Thymus (tissue), 14 donors: ENCODE measurements at places on chromosomes 2 and 18.

GRCh38 chr18:23093772-23094171, 41.5 kb upstream of the CABLES1 start:
- DNase-seq: no peak

- no peak for DNase-seq
Observed at GRCh38 chr2:145284551-145284950, 764.6 kb upstream of the ZEB2 start.

DNA sequence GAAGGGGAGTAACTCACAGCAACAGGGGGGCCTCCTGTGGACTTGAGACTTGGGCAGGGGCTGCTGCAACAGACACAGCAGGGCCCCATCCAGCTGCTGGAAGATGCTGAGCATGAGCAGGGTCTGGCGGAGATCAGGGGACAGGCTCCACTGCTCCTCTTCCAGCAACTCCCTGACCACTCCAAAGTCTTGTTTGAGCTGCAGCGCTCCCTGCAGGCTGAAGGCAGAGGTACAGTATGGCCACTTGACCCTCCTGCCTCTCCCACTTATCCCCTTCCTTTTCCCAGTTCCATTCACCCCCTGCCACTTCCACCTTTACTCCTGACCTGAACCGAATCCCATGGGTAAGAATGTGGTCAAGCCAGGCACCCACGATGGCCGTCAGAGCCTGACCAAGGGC, 2.4 kb upstream of the MRPL53 start:
- no peak for DNase-seq

- no peak for DNase-seq
Observed at GRCh38 chr2:234003972-234004617, 46.4 kb upstream of the SPP2 start.

- no peak for DNase-seq
Observed at GRCh38 chr2:42268528-42269151, 92.4 kb downstream of the COX7A2L start.

- DNase-seq: no peak
Observed at GRCh38 chr2:239727776-239728600, 297.2 kb downstream of the NDUFA10 start.

GRCh38 chr2:222423186-222423585, 1.2 kb upstream of the SGPP2 start:
- DNase-seq: no peak

GRCh38 chr2:5360081-5360480, 332.1 kb upstream of the SOX11 start:
- no peak for DNase-seq

- no peak for DNase-seq
Observed at GRCh38 chr2:218434456-218434855, 15.5 kb downstream of the VIL1 start.
